Tongue (tissue), 3 donors: ENCODE measurements at places on chromosomes 6 and 20. TPM values are rescaled to one million over a fixed set of nuclear protein-coding genes. Genes with fewer than 3 reads are reported as not detected.

Gene PRPH2
- total RNA-seq: 4.2 TPM

DNA sequence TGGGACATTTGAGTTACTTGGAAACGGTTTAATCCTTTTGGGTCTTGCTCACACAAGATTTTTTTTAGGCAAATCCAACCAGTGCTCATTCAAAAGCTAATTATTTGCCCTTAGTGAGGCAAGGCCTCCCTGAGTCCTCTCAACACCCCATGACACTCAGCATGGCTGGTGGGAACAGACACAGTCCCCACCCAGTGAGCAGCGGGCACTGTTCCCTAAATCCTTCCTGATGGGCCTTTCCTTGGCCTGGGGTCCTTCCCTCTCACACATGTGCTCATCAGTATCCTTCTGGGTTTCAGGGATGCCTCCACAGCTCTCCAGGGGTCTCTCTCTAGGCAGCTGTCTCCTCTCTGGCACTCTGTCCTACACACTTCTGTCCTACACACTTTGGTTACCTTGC is 28.0 kb downstream of the PLAGL2 start:
- no peak for DNase-seq

DNA sequence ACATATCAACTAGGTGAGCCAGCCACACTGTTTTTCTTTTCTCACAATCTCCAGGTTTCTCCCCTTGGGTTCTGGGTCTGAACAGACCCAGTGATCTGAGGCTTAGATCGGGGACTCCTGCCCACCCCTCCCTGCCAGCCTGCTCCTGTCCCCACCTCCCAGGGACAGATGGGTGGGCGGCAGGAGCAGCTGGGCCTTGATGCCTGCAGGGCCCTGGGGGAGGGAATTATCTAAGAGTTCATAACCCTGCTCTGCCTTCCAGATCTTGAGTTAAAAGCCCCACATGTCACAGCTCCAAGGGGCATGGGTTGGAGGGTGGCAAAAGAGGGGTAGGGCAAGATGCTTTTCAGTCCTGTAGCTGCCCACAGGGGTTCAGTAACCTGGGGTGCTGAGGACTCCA is 5.2 kb upstream of the XKR7 start:
- no peak for DNase-seq

Gene VIP
- total RNA-seq: 1.8 TPM
